H54 (cell line): ENCODE measurements at places on chromosomes 5 and 9.

DNA sequence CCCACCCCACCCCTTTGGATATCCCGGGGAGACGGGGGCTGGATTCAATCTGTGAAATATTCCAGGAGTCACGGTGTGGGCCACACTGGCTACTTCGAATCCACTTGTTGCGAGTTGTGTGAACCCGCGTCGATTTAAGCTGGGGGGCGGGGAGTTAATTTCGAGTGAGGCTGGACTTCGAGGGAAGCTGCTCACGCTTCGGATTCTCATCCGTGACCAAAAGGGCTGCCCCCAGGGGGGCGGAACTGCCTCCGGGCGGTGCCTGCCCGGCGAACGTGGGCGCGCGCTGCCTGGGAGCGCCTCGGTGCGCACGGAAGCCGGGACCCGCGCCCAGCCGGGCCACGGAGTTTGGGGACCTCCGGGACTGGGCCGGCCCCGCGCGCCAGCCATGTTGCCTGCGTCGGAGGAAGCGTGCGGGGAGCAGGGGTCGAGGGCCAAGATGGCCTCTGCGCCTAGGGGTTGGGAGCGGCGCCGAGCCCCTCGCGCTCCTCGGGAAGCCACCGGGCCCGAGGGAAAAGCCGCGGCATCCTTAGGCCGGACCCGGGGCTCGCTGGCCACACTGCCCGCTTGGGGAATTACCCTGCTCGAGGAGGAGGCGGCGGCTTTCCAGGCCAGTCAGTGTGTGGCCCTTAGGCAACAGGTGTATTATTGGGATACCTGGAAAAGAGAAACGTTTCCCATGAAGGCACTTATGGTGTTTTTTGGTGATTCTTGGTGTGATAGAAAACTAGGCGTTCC lies 975 bp downstream of the OCLN start:
- DNase-seq: no peak

GRCh38 chr5:143509758-143510221 lies 106.3 kb upstream of the NR3C1 start:
- no peak for DNase-seq

GRCh38 chr5:64592730-64593341 lies 87.0 kb downstream of the RGS7BP start:
- no peak for DNase-seq

DNA sequence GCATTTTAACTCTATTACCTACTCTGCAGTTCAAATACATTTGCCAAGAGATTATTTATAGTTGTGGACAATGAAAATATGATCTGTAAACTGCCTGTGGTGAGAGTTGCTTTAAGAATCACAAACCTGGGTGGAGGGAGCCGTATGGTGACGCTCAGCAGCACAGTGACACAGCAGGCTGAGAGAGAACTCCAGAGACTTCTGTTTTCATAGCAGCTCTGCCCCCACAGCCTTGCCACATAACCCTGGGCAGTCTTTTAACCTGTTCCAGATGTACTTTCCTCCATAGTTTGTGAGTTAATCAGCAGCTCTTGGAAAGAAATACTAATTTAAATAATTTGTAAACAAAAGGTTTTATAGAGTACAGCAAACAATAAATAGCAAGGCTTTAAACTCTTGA lies 450.5 kb downstream of the ELAVL2 start:
- DNase-seq: no peak
